GM12865 (cell line): ENCODE measurements at places on chromosomes 13 and 19.

- peak; percentile 92 for DNase-seq
These were observed 59.6 kb downstream of the MYO9B start for GRCh38 chr19:17135001-17135853.

DNA sequence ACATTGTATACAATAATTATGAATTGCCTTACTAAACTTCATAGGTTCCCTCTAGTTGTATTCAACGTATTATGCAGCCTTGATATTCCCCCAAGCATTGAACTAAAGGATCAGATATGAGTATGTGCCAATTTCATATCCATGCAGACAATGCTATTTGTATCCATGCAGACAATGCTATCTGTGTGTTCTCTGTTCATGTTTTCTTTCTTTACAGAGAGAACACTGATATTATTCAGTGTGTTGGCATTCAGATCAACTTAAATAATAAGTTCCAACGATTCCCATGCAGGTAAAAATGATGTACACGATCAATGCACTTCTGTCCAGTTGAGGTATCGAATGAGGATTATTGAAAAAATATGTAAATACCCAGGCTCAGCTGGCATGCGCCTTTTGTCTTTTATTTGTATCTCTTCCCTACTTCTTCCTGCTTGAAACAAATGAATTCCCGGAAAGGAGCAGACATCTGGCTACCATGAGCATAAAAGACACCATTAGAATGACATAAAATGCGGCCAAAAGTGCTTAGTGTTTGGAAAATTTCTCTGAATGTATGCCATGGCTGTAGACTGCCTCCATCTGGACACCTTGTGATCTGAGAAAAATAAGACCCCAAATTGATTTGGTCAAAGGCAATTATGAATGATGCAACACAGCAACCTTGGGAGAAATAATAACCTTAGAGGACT is 731.5 kb downstream of the SLITRK1 start:
- DNase-seq: no peak

DNA sequence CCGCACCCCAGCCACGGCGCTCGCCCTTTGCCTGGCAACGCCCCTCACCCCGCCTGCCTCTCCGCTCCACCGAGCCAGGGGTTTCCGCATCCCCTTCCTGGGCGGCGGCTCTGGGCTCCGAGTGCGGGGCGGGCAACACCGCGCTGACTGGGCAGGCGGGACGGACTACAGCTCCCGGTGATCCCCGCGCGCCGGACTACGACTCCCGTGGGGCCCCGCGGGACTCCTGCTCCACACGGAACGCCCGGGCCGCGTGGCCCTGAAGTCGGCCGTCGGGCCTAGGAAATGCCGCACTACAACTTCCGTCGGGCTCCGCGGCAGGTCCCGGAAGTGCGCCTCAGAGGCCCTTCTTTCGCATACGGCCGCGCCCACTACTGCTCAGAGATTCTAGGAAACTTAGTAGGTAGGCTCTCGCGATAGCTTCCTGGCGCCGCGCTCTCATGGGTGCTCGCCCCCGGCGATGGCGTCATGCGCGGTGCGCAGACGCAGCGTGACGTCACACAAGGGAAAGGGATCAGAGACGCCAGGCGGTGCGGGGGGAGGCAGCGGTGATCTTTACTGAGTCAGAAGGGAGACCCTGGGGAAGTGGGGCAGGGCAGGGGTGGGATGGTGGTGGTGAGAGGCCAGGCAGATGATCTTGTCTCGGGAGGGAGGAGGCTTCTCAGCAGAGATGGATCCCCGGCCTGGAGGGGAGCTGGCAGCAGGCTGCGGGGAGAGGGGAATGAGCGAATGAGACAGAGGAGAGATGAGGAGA is at the start of gene JOSD2:
TSS of gene JOSD2 (minus strand) at position 123 of the 754 bp plus-strand sequence. CDS start 760 bp downstream, outside the sequence.
- DNase-seq: peak; percentile 100

DNA sequence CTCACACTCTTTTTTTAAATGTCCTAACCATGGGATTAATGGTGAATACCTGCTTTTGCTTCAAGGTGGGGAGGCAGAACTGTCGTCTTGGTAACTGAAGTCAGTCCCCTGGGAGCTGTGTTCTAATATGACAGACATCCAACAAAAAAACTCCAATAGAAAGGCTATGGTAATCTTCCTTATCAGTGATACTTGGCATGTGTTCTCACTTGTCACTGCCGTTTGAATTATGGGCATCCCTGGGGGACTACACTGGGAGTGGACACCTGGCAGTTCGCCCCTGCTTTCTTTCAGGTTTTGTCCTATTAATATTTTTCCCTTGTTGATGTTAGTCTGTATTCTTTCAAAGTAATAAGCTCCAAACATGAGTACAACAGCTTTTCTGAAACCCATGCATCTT is 252.6 kb downstream of the SLITRK5 start:
- no peak for DNase-seq

GRCh38 chr19:2625434-2625833 is 77.1 kb downstream of the GNG7 start:
- DNase-seq: no peak

GRCh38 chr19:50501186-50501567 is 9.8 kb downstream of the JOSD2 start:
- no peak for DNase-seq

DNA sequence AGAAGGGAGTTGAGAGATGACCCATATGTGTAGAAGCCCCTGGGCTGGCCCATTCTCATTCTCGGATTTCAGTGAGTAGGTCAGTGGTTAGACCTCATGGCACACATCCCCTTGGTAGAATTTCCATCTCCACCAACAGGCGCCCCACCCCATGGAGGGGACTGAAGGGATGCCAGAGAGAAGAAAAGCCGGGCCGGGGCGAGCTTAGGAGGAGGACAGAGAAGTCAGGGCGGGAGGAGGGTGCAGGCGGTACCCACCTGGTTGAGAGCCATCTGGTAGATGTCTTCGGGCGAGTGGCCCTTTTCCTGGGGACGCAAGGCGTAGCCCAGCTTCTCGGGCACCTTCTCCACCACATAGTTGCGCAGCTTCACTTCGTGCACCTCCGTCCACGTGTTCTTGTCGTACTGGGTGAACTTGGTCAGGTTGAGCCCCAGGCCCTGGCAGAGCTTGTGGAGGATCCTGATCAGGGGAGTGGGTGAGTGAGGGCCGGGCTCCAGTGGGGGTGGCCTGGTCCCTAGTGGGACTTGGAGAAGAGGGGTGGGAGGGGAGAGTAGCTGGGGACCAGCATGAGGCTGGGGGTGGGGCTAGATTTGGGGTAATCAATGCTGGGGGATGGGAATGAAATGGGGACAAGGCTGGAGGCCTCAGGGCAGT is 2.5 kb downstream of the IL4I1 start:
- peak; percentile 68 for DNase-seq

DNA sequence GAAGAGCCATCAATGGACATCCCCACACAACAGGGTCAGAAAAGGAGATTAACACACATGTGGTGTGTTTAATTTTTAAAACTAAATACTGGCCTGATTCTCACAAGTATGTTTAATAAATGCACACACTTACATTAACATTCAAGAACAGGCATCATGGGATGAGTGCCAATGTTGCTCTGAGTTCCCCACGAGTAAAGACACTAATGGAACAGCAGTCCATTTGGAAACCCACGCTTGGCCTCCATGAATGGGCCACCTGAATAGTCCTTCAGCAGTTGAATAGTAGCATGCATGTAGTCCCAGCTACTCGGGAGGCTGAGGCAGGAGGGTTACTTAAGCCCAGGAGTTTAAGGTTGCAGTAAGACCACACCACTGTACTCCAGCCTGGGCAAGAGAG is 195.2 kb upstream of the IPO5 start:
- no peak for DNase-seq

DNA sequence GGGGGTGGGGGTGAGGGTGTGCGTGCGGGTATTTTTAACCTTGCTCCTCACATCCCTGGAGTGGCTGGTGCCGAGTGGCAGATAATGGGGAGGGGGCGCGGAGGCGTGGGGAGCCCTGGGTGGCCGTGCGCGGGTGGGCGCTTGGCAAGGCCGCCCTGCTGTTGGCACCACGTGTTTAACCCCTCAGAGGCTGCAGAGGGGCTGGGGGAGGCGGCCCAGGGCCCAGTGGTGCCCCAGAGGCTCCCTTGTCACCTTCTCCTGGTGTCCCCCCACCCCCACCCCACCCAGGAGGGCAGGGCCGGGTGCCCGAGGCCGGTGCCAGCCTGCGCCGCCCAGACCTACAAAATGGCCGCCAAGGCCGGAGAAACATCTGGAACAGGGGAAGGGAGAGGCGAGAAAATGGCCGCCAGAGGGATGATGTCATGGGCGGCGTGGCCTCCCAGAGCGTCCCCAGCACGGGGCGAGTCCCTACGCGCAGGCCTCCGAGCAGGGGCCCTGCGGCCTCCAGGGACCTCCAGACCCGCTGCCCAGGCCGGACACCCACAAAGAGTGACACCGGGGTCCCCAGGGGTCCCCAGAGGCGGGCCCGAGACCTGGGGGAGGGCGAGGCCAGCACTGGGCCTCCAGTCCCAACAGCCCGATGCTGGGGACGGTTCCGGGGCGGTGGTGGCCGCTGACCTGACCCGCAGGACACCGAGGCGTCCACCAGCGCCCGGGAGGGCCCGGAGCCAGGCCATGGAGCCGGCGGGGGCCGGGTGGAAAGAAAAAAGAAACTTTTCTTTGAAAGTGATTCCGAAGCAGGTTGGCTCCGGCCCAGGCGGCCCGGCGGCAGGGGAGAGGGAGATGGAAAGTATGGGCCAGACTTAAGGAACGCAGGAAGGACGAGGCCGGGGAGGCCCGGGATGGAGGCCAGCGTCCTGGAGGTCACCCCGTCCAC is 38.2 kb downstream of the NFIC start:
- no peak for DNase-seq
